Pancreas (tissue), 10 donors: ENCODE measurements at places on chromosomes 16 and 17. TPM values are rescaled to one million over a fixed set of nuclear protein-coding genes. Genes with fewer than 3 reads are reported as not detected.

Gene TEKT5
- not detected for total RNA-seq

GRCh38 chr16:23408823-23409298, 44.1 kb downstream of the COG7 start:
- no peaks in the 10 kb centered on the region for H3K36me3 ChIP-seq
- no peak overlapping the region for H3K4me3 ChIP-seq
- no peaks in the 10 kb centered on the region for H3K27me3 ChIP-seq
- H3K27ac ChIP-seq: no peak overlapping the region
- no peaks in the 10 kb centered on the region for H3K4me1 ChIP-seq

DNA sequence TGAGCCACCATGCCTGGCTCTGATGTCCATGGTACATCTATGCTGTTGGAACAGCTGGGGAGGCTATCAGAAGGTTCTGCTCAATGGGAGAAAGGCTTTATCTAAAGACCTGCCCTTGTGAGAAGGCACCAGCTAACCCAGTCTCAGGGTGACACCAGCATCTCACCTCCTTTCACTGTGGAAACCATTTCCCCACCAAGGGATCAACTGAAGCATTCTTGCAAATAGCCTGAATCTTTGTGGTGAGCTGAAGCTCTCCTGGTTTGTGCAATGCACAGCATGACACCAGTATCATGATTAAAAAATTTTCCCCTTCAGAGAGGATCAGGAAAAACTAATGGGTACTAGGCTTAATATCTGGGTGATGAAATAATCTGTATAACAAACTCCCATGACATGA, 5.1 kb downstream of the CCL18 start:
- no peaks in the 10 kb centered on the region for H3K36me3 ChIP-seq
- no peaks in the 10 kb centered on the region for H3K27me3 ChIP-seq
- H3K4me1 ChIP-seq: no peaks in the 10 kb centered on the region
- no peak overlapping the region for H3K4me3 ChIP-seq
- no peak overlapping the region for H3K27ac ChIP-seq
- DNase-seq: no peak

DNA sequence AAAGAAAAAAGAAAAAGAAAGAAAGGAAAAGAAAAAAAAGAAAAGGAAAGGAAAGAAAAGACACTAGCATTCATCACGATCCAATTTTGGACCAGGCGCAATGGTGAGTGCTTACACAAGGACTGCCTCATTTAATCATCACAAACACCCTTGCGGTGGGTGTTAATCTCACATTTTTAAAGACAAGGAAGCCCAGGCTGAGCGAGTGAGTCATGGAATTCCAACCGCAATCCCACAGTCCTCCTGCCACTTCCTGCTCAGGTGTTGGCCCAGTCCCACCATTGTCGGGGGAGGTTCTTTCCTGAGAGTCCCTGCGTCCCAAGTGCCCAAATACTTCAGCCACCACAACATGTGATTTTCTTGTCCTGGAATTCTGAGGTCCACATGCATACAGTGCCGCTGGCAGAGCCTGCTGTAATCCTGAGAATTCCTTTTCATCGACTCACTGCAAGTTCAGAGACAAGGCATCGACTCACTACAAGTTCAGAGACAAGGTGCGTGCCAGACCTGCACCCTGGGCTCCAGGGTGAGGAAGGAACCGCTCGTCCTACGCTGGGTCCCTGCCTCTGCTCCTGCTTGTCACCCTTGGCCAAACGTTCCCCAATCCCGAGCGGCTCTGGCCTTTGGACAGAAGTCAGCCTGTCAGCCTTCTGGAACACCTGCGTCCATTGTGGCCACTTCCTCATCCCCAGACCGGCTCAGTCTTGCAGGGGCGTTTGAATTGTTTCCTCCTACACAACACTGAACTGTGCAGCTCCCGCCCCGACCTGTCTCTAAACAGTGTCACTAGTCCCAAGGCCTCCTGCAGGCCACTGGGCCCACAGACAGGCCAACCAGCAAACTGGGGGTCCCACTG, 5.8 kb downstream of the ZG16B start:
- peak; percentile 32 for DNase-seq
- no peak overlapping the region for H3K4me3 ChIP-seq
- no peaks in the 10 kb centered on the region for H3K36me3 ChIP-seq

GRCh38 chr16:990516-991291, 9.1 kb downstream of the SOX8 start:
- no peak overlapping the region for H3K4me3 ChIP-seq
- no peaks in the 10 kb centered on the region for H3K27me3 ChIP-seq
